ENCODE measurements at places on chromosomes 7 and 10. TPM values are rescaled to one million over a fixed set of nuclear protein-coding genes. Genes with fewer than 3 reads are reported as not detected.

DNA sequence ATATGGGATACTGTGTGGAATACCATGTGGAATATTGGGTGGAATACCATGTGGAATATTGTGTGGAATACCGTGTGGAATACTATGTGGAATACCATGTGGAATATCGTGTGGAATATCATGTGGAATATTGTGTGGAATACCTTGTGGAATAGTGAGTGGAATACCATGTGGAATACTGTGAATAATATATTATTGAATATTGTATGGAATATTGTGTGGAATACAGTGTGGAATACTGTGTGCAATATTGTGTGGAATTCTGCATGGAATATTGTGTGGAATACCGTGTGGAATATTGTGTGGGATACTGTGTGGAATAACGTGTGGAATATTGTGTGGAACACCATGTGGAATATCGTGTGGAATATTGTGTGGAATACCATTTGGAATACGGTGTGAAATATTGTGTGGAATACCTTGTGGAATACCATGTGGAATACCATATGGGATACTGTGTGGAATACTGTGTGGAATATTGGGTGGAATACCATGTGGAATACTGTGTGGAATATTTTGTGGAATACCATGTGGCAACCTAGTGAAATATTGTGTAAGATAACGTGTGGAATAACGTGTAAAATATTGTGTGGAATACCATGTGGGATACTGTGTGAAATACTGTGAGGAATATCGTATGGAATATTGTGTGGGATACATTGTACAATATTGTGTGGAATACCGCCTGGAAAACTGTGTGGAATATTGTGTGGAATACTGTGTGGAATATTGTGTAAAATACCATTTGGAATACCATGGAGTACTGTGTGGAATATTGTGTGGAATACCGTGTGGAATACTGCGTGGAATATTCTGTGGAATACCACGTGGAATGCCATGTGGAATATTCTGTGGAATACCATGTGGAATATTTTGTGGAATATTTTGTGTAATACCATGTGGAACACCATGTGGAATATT lies 133.9 kb upstream of the CHST15 start:
- DNase-seq = no peak

- DNase-seq = no peak
Measured at GRCh38 chr7:83161899-83162401, 734 bp downstream of the PCLO start.

DNA sequence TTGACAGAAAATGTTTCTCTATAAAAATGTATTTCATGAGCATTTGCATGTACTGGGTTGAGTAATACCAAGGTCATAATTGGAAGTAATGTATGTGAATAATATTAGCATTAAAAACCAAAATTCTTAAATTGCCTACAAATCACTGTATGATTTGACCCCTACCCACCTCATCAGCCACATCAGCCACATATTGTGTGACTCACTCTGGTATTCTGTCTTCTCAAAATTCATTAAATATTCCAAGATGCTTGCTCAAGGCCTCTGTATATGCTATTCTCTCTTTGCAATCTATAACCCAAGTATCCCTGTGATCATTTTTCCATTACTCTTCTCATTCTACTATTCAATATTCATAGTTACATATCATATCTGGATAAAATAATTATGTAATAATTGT lies 21.4 kb downstream of the POT1 start:
- DNase-seq = no peak

DNA sequence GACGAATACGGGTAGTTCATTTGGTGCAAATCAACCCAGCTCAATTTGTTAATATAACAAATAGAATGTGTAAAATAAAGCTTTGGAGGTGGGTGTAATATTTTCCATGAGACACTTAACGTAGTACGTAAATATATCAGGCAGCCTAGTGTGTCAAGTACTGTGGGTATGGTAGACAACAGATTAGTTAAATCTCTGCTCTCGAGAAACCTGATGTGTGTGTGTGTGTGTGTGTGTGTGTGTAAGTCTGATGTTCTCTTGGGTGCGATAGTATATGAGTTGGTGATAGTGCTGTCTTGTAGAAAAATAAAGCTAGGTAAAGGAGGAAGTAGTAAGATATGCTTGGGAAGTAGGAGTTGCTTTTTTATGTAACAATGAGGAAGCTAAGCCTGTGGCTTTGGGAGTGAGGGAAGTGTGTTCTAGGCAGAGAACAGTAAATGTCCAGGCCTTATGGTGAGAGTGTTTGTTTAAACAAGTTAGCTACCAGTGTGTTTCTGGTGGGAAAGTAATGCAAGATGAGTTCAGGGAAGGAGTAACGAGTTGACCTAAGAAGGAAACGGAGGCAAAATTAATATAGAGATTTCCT lies 26.1 kb downstream of the WAC start:
- DNase-seq = no peak

DNA sequence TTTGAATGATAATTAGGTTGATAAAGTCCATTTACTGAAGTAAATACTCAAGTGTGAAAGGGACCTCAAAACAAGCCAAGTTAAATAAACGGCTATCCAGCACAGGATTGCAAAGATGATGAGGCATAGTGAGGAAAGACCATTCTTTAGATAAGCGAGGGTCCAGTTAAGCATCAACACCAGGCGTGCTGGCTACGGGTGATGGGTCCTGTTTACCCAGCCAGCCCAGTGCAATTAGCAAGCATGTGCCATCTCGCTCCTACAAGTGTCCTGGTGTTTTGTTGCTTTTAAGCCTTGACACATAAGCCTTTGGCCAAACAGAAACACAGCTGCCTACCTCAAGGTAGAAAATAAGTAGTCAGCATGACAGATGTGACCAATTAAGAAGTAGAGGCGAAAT lies 7.1 kb downstream of the NEBL start:
- DNase-seq = no peak

TMEM178B gene
- 0.25 TPM for total RNA-seq

FRMD4A gene
- total RNA-seq = 0.25 TPM

C10orf67 gene
- total RNA-seq = 0.15 TPM
